ENCODE measurements at places on chromosomes 12 and 14. TPM values are rescaled to one million over a fixed set of nuclear protein-coding genes. Genes with fewer than 3 reads are reported as not detected.

DNA sequence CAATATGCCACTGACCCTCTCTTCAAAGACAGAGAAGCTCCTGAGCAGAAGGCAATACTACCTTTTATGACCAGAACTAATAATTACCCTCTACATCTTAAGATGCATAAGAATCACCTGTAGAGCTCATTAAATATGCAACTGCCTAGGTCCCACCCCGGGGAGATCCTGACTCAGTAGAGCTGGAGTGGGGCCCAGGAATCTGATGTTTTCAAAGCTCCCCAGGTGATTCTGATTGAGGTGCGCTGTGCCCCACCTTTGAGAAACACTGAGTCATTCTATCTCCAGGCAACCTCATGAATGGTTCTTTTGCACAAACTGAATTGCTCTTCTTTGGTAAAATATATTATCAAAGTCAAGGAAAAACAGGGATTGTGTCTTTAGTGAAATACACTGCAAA, 149.3 kb upstream of the BMP4 start:
- peak; percentile 71 for DNase-seq

GRCh38 chr12:113200021-113200797, 14.7 kb downstream of the RITA1 start:
- no peak for DNase-seq

- DNase-seq: peak; percentile 98
These were observed 31.1 kb upstream of the MAP1LC3B2 start for GRCh38 chr12:116528065-116528464.

DNA sequence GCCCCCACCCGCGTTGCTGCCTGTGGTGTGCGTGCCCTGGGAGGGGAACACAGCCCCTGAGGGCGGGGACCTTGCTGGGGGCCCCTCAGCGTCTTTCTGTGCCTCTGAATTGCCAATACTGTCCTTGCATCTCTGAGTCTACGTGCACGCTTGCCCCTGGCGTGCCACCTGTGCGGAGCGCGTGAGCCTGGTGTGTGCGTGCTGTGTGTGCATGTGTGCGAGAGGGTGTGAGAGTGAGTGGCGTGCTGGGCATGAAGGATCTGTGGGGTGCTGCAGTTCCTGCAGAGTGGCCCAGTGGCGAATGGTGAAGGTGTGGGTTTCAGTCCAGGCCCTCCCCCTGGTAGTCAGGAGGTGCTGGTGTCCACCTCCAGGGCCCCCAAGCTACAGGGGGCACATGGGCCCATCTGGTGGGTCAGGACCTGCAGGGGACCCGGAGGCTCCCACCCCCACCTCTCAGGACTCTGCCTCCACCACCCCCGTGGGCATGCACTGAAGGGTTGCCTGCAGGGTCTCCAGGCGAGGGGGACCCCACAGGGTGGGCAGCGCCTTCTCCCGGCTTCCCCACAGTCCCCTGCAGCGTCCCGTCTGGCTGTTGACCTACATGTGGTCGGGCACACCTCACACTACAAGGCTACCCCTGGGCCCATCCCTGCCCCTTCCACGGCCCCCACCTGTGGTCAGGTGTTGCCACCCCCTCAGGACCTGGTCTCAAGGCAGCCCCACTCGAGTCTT, 21.0 kb downstream of the FBRSL1 start:
- DNase-seq: no peak

DNA sequence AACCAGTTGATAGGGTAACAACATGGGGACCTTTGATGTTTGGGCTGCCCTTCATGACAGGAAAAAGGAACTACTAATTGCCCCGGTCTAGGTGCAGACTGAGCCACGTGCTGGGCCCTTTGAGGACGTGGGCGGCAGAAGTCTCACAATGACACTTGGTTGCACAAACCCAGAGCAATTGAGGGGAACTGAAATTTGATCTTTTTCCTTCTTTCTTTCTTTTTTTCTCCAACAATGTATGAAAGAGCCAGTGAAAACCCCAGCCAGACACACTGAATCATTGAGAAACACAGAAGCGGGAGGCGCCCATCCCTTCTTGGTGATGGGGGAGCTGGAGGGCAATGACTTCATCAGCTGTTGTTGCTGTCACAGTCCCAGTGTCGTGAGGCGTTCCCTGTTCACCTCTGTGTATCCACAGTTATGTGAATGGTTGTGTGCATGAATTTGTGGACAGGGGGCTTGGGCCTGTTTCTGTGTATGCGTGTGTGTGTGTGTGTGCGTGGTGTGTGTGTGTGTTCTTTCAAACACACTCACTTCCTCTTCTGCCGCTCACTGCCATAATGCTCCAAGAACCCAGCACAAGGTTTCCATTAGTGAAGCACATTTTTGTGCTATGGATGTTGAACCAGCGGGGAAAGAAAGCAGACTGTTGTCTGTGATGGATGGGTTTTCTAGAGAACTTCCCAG, 137.5 kb upstream of the CCND2 start:
- DNase-seq: no peak

- no peak for DNase-seq
These were observed 308.2 kb downstream of the EMP1 start for GRCh38 chr12:13504736-13505135.

DNA sequence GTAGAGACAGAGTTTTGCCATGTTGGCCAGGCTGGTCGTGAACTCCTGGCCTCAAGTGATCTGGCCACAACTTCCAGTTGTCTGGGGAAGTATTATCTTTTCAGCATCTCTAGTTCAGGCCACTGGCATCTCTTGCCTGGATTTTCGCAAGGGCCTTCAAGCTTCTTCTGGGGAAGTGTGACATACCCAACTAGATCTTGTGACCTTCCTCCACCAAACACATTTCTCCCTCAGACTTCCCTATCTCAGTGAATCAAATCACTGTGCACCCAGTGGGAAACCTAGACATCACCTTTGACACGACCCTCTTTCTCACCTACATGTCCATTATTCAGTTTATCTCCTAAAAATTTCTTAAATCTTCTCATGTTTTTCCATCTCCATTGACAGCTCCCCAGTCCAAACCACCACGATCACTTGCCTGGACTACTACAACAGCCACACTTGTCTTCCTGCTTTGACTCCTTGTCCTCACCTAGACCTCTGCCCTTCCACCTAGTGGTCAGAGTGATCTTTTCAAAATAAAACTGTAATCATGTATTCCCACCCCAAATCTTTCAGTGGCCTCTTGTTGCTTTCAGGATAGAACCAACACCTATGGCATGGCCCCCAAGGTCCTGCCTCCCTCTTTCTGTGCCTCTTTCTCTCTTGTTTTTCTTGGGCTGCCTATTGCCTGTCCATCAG, 3.3 kb downstream of the EEF1AKMT3 start:
- DNase-seq: no peak

- no peak for DNase-seq
These were observed 137.7 kb upstream of the FGD4 start for GRCh38 chr12:32261638-32262037.

Gene RDH12
- total RNA-seq: 0.27 TPM

Gene RTN1
- 0.57 TPM for total RNA-seq

Gene SMCO2
- total RNA-seq: not detected
